ENCODE measurements at places on chromosomes 2 and 18.

- DNase-seq, result peak; percentile 88
Observed at GRCh38 chr18:31497836-31498573, at the start of gene DSG2. Gene DSG2, plus strand, starts transcription at chr18:31498177. Its CDS starts 75 bp downstream, at chr18:31498252.

DNA sequence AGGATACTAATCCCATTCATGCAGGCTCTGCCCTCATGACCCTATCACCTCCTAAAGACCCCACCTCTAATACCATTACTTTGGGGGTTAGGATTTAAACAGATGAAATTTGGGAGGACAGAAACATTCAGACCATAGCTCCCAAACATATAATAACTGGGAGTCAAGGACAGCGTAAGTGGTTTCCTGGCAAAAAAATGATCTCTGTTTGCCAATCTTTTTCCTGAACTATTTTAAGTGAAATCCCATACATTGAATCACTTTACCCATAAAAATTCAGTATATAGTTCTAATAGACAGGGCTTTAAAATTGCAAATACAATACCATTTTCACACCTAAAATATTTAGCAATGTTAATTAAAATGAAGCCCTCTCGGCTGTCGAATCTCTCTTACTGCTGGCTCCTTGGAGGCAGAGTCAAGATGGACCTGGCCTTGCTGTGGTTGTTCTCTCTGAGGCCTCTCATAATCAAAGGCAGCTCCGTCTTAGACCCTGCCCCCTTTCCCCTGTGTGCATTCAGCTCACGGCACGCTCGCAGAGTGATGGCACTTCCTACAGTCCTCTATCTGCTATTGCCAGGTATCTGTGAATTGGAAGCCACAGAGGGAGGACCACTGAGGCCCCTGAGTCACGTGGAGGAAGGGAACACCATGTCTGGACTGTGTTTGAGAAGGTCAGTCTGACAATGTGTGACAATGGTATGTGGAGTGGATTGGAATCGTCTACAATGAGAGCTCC, 132.3 kb downstream of the UXS1 start:
- DNase-seq, result no peak

DNA sequence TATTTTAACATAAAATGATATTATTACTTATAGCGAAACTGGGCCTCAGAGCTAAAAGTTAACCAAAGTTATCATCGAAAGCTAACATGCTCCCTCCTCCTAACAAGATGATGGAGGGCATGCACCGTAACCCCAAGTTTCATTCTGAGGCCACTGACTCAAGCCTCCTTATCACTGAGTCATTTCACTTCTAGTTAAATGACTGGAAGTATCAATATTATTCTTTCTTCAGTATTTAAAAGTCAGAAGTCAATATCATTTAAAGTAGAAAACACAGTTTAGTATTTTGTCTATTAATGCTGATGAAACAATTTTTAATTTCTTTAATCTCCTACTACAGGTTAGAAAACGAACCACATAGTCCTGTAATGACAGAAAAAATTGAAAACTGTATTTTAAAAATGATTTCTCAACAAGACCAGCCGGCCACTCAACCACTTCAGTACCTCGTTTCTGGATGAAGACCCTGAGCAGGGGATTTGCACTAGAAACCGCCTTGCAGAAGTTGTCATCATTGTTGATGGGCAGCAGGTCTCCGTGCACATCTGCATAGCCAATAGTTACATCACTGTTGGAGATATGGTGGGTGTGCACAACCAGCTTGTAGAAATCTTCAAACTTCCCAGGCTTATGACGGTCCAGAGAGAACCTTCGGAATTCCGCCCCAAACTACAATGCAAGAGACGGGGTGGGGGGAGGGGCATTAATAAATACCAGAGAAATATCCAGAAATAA, 44.9 kb downstream of the PARD6G start:
- DNase-seq, result no peak

DNA sequence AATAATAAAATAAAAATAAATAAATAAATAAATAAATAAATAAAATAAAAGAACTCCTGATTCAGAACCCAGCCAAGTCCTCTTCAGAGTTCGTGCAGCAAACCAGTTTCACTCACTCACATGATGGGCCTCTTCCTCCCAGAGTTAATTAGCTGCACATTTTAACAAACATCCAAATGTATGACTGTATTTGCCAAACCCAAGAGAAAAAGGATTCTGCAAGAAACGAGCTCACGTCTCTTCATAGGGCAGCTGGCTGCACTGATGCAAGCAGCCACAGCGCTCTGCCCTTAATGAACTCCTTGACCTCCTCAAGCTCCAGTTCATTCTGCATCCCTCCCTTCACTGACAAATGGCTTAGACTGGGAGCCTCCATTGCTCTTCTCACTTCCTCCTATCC, 55.1 kb downstream of the MREG start:
- DNase-seq, result no peak

DNA sequence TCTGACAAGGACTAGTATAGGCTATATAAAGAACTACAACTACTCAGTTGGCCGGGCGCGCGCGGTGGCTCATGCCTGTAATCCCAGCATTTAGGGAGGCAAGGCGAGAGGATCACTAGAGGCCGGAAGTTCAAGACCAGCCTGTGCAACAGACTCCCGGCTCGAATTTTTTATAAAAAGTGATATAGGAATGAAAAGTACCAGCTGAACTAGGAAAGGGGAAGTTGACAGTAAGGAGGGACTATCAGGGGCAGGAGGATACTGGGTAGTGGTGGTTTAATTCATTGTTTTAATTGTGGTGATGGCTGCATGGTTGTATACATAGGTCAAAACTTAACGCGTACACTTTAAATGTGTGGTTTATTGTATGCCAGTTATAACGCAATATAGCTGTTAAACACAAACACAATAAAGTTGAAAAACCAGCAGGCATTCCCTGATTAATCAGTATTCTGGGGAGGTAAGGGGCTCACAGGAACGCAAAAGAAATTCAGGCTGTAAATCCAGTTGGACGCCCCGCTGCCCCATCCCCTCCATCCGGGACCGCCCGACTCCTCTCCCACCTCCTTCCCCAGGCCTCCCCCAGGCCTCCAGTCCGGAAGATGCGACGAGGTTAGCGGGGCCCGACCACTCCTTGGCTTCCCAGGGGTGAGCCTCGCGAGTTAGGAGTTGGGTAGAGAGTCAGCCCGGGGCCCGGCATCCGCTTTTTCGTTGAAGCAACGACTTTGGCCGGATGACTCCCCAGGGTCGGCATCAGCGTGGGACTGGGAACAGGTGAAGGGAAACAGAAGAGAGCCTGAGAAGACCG, 746 bp upstream of the POLR1B start:
- DNase-seq, result peak; percentile 62

- no peak for DNase-seq
Observed at GRCh38 chr2:219245899-219246230, 586 bp downstream of the STK16 start.

GRCh38 chr2:62334440-62335058, 138.6 kb downstream of the B3GNT2 start:
- no peak for DNase-seq

GRCh38 chr2:65282477-65283053, 54.9 kb downstream of the ACTR2 start:
- no peak for DNase-seq

- no peak for DNase-seq
Observed at GRCh38 chr2:190882856-190883582, 2.4 kb downstream of the GLS start.

DNA sequence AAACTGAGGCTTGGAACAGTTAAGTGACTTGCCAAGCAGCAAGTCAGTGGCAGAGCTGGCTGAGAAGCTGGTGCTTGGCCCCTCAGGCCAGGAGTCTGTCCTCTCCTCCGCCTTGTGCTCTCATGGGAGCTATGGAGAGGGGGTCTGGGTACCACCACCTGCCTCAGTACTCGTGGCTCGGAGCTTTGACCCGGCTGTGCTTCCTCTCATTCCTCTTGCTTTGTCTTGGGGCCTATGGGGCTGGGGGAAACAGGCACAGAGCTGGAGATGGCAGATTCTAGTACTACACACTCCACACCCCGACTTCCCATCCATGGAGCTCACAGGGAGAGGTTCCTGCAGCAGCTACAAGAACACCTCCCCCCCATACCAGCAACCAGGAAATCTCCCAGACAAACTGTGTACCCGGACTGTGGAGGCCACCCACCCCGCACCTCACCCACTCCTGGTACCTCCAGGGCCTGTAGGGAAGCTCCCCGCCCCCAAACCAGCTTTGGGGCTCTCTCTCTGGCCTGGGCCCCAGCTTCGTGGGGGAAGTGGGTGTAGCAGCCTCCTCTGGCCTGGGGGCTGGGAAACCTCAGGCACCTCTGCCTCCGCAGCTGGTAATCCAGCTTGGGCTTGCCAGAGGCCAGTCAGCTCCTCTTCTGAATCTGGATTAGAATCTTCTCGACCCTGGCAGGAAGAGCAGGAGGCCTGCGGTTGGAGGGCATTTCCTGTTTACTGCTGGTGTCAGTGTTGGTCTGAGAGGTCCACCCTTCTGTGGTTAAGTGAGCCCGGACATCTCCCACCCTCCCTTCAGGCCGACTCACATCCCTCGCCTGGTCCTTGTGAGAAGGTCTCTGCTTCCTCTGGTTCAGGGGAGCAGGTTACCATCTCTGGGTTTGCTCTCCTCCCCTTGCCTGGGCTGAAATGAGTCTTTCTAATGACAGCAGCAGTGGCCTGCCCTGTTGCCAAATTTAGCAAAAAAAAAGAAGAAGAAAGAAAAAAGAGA, 22.3 kb upstream of the RHOB start:
- DNase-seq, result no peak

GRCh38 chr2:197229509-197230443, 80.8 kb downstream of the ANKRD44 start:
- DNase-seq, result no peak

GRCh38 chr2:79820281-79820680, 307.4 kb downstream of the CTNNA2 start:
- DNase-seq, result no peak

GRCh38 chr2:227884511-227884947, 13.1 kb downstream of the DAW1 start:
- DNase-seq, result peak; percentile 90

DNA sequence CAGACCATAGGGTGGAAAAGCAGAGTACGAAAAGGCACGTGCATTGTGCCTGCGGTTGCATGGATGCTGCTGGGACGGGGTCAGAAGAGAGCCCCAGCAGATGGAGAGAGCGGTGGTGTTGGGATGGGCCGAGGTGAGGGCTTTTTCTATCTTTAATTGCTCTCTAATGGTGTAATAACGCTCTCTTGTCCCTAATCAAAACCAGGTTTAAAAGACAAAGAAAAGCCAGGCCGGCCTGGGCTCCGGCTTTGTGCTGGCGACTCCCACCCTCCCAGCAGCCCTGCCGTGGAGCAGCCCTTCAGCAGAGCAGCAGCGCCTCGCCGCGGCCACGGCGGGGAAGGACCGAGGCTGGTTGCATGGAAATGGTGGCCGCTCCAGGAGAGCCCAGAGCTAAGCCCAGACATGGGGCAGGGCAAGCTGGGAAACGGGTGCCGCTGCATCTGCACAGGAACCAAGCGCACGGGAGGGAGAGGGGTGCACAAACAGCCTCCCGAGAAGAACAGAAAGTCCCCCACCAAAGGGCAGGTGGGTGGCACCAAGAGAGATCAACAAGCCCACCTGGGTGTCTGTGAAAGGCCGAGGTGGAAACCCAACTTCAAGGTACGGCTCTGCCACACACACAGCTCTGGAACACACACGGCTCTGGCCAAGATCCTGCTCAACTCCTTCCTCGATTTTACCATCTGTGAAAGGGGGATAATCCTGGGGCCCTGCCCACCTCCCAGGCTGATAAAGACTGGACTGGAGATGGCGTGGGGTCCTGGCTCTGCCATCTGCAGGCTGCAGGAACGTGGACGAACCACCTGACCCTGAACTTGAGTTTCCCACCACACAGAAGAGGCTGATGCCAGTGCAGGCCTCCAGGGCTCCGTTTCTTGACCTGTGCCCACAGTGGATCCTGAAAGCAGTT, 15.0 kb downstream of the HS1BP3 start:
- DNase-seq, result peak; percentile 83
